ENCODE measurements at places on chromosomes 6 and 20.

GRCh38 chr6:67639161-67639560 lies 995.9 kb upstream of the ADGRB3 start:
- DNase-seq, result no peak

DNA sequence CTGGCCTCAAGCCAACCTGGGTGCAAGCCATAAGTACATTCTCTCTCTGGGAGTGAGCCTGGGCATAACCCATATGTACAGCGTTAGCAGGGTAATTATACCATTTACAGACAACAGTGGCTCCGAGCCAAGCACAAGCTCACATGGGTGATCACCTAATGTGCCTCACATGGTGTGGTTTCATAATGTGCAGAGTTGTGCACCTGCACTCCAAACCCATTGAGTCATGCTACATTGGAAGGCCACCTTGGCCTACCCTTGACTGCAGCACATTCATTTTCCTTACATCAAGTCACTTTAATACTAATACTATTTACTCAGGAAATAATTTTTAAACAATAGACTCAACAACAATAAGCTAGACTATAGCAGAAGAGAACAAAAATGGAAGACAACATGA lies 194.5 kb upstream of the PLN start:
- DNase-seq, result no peak

DNA sequence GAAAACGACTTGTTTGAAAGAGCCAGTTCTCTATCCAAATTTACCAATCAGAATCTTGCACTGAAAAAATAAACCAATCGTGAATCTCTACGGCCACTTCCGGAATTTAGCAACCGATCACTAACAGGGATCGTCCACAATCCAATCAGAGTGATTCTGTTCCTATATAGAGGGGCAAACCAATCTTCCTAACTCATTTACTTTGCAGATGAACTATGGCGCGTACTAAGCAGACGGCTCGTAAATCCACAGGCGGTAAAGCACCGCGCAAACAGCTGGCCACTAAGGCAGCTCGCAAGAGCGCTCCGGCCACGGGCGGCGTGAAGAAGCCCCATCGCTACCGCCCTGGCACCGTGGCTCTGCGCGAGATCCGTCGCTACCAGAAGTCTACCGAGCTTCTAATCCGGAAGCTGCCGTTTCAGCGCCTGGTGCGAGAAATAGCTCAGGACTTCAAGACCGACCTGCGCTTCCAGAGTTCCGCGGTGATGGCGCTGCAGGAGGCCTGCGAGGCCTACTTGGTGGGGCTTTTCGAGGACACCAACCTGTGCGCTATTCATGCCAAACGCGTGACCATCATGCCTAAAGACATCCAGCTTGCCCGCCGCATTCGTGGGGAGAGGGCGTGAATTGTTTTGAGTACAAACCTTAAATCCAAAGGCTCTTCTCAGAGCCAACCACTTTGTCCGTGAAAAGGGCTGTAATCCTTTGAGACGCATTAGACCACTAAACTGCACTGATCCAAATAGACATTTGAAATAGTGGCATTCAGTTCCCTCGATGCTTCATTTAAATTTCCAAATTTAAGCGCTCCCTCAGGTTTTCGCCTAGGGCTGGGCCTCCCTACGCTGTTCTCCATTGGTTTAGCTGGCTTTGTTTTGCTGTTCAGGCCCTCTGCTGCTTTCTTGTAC lies 138.0 kb downstream of the HFE start:
- no peak for DNase-seq

GRCh38 chr6:81562169-81562568 lies 190.3 kb downstream of the TENT5A start:
- no peak for DNase-seq

DNA sequence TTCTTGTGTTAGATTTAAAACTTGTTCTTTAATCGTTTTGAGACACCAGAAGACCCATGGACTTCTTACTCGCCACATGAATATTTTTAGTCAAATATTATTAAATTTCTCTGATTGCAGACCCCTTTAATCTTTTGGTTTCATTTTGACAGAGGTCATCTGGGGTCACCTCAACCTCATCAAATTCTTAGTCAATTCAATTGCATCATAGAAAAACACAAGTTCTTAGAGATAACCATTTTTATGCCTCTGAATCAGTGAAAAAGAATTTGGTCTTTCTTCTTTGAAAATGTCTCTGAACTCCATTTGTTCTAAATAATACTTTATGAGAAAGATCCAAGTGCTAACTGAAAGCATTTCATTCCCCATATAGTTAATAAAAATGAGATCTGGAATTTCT lies 55.2 kb upstream of the CBLN4 start:
- DNase-seq, result no peak

- DNase-seq, result no peak
These were observed 1.7 kb downstream of the FKBP5 start for GRCh38 chr6:35686873-35687555.

DNA sequence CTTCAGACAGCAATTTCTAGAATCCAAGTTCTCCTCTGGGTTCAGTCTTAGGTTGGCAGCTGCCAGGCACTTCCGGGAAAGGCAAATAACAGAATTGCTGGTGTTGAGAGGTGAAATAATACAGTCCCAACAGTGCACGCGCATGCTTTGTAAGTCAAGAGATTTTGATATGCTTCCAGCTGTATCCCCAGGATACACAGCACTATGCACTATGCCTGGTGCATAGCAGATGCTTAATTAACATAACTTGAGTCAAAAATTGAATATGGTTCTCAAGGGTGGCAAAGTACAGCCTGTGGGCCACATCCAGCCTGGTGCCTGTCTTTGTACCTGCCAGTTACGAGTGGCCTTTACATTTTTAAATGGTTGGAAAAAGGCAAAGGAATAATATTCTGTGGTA lies 18.9 kb upstream of the PMEPA1 start:
- DNase-seq, result no peak
